Stimulated activated CD4-positive, alpha-beta T cell treated with anti-CD3 and anti-CD28 coated beads, Interleukin-1b, Interleukin-23, amount 100 ng/mL, for 48 hours (primary cell): ENCODE measurements at places on chromosomes 13 and 19.

DNA sequence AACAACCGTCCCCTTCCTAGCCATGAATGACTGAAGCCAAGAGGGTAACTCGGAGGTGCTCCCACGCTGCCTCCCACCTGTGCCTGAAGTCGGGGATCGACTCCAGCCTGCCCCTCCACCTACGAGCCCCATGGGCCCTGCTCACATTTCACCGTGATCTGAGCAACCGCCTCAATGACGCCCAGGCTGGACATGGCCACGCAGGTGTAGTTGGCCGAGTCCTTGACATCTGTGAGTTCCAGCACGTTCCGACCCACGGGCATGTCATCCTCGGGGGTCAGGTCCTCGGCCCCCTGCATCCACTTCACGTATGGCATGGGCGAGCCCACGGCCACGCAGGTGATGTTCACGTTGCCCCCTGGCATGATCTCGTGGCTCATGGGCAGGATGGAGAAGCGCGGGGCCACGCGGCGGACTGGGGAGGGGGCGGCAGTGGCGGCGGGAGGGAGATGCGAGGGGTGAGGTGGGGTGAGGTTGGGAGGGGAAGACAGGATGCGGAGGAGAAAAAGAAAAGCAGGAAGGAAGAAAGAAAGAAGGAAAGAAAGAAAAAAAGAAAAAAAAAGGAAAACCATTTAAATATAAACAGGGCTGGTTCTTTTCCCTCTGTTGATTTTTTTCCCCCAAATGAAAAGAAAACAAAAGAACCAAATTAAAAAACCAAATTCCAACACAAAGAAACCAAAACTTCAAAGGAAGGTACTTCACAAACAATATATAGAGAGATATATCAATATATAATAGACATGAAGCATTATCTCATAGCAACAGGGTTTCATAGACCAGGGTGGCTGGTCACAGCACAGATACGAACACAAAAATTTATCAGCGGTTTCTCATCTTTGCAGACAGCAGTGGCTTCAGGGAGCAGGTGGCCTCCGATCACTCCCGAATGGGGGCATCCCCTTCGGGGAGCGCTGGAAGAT, 94.7 kb downstream of the PTPRS start:
- no peak for DNase-seq

DNA sequence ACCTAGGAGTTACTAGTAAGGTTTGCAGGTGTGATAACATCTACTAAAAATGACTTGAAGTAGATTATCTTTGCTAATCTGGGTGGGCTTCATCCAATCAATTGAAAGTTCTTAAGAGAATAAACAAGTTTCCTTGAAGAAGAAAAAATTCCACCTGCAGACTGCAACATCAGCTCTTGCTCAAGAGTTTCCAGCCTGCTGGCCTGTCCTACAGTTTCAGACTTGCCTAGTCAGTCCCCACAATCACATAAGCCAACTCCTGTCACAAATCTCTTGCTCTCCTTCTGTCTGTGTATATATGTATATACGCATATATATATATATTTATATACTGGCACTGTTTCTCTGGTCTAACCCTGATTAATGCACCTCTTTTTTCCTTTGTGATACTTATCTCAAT, 67.3 kb upstream of the ITM2B start:
- DNase-seq = no peak

DNA sequence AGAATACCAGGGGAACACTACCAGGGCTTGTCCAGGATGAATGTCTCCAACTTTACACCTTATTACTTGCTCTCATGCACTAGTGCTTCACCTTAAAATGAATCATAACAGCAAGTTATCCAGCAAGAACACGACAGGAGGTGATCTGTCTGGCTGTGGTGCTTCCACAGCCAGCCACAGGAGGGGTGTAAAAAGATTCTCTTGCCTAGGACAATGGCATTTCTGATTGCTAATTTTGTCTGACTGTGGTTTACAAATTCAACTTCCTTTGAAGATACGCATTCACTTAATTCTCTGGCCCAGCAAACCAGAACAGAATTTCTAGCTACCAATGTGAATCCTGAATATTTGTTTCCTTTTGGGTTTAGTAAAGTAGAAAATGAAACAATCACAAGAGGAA, 23.1 kb upstream of the COG3 start:
- DNase-seq = peak; percentile 25

- no peak for DNase-seq
Observed at GRCh38 chr13:26528527-26528926, 29.0 kb upstream of the WASF3 start.

DNA sequence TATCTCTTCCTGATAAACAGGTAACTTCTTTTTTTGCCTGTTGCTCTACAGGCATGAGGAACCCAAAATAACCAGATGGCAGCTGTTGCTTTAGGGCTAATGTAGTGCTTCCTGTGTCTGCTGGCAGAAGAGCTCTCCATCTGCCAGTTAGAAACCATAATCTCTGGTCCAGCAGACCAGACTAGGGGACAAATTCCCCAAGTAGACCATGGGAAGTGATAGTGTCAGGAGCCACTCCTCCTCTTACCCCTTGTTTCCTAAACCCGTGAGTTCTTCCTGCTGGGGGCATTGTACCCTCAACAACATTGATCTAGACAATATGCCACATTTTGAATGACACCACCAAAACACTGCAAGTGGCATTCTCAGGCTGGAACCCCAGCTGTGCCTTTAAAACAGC, 135.9 kb downstream of the DLEU7 start:
- DNase-seq = no peak

DNA sequence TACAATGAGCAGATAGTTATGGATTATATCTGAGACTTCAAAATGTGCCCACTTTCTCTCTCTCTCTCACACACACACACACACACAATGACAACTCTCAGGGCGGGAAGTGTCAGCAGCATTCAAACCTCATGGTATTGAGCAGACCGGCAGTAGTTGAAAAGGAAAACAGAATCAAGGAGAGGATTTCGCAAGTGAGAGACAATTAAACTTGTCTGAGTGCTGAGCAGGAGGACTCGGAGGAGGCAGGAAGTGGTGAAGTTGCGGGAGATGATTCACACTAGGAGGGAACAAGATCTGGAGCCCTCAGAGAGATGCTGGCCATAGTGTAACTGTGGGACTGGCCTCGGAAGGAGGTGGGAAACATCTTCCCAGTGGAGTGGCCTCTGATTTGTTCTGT, 353.1 kb downstream of the EFNB2 start:
- no peak for DNase-seq

GRCh38 chr13:50365408-50366391, 350.5 kb downstream of the KCNRG start:
- DNase-seq = peak; percentile 63

DNA sequence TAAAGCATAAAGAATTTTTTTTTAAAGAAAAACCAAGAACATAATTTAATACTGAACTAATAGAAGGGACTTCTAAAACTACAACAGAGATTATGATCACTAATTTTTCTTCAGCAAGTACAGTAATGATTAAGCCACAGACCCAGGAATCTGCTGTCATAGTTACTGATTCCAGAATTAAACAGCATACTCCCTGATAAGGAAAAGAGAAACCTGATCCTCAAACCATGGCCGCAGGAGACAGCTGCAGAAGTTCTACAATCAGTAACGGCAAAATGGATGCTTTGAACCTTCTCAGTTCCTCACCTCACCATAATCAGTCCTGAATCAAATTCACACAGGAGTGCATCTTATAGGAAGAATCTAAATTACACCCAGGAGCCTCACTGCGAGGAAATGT, 939.0 kb upstream of the SLITRK1 start:
- DNase-seq = no peak

GRCh38 chr19:30871979-30872378, 477.3 kb downstream of the TSHZ3 start:
- no peak for DNase-seq

DNA sequence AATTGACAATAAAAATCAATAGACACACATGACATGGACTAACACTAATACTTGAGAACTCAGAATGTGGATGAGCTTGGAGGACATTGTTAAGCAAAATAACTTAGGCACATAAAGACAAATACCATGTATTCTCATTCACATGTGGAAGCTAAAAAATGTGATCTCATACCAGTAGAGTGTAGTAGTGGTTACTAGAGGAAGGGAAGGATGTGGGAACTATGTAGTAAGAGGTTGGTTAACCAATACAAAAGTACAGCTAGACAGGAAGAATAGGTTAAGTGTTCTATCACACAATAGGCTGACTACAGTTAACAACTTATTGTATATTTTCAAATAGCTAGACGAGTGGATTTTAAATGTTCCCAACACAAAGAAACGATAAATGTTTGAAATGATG, 415.8 kb upstream of the KLF12 start:
- DNase-seq = no peak

DNA sequence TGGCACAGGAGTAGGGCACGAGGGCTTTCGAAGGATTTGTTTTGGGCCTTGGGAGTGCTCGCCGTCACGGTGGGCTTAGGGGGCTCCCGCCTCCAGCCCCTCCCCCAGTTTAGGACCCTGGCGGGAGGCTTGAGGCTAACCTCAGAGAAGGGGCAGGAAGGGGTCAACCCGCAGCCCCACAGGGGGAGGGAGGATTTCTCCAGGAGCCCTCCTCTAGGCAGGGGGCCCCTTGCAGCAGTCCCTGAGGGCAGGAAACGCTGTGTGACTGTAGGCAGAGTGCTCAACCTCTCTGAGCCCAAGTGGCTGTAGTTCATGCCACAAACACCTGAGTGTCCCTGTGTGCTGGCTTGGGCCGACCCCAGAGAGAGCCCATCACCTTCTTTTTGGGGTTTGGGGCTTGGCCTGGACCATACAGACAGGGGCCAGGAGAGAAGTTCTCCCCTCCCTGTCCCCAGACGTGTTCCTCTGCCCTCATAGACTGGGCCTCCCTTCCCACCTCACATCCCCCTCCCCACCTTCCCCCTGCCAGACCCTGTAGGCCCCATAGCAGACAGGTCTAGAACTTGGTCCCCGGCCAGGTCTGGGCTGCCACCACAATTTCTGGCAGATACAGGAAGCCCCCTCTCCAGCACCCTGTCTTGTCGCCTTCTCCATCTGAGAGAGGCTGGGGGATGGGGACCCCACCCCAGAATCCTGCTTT, 8.1 kb downstream of the ISYNA1 start:
- no peak for DNase-seq

- peak; percentile 34 for DNase-seq
Observed at GRCh38 chr13:113815151-113816058, 48.5 kb downstream of the GAS6 start.

DNA sequence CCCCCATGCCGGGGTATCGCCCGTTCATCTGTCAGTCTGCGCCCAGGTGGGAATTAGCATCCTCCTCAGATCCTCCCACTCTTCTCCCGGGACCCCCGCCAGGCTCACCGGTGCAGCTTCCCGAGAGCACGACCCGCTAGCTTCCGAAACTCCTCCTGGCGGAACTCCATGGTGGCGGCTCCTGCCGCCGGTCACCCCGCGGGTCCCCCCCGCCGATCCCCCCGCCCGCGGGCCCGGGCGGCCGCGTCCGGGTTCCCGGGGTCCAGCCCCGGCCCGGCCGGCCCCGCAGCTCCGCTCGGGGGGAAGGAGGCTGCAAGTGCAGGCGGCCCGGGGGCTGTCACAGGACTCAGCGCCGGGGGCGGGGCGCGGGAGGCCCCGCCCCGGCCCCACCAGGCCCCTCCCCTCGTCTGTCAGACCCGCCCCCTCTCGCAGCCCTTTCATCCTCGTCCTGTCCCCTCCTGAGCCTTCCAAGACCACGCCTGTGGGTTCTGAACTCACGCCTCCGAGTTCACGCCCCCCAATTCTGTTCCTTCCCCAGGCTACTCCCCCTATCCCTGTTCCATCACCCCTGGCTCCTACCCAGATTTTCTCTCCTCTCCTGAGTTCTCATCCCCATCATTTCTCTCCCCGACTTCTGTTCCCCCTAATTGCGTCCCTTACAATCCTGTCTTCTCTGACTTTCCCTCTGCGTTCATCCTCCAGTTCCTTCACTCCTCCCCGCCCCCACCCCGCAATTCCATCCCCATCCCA, at the start of gene SLC17A7:
Gene SLC17A7, minus strand, starts transcription at position 318 of the 750 bp plus-strand sequence. Its CDS starts 148 bp downstream, at position 170.
- DNase-seq = peak; percentile 42

GRCh38 chr19:12880551-12881171, 588 bp downstream of the DNASE2 start:
- no peak for DNase-seq

- no peak for DNase-seq
Observed at GRCh38 chr13:45410001-45410400, 8.2 kb downstream of the SLC25A30 start.

DNA sequence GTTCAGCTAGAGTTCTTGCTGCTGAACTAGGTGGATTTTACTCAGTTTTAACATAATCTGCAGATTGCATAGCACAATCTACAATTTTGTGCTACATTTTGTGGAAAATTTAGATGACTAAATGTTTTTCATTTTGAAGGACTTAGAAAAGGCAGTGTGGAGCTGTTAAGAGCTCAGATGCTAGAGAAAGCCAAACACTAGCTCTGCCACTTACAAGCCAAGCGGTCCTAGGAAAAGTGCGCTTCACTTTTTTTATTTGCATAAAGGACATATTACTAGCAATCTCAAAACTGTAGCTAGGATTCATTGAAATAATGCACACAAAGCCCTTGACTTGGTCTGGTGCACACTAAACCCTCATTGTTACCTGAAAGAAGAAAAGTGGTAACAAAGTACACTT, 8.1 kb upstream of the CSNK1A1L start:
- DNase-seq = no peak

DNA sequence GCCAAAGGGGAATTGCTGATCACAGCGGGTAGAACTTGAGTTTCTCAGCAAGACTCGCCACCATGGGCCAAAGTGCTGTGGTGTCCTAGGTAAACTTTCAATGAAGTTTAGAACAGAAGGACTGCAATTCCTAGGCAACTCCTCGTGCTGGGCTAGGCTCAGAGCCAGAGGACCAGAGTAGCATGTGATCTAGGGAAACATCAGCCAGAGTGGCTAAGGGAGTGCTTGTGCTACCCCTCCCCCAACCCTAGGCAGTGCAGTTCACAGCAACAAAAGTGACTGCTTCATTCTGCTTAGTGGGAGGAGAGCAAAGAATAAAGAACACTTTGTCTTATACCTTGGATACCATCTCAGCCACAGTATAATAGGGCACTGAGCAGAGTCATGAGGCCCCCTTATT, 1658.6 kb upstream of the MIR17HG start:
- no peak for DNase-seq

- peak; percentile 85 for DNase-seq
Observed at GRCh38 chr19:12140545-12141404, 625 bp upstream of the ZNF20 start.

DNA sequence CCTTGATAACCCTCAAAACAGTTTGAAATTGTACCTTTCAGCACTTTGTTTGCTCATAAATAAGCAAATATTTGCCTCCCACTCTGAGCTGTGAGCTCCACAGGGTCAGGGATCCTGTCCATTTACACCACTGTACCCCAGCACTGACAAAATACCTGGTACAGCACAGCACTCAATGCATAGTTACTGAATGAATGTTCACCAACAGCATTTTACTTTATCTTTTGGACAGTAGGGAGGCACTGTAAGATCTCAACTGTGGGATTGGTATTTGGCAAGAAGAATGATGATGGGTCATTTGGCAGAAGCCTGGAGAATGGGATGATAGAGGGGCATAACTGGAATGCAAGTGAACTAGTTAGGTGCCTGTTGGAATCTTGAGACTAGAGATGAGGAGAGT, 127.2 kb upstream of the ARGLU1 start:
- DNase-seq = no peak

DNA sequence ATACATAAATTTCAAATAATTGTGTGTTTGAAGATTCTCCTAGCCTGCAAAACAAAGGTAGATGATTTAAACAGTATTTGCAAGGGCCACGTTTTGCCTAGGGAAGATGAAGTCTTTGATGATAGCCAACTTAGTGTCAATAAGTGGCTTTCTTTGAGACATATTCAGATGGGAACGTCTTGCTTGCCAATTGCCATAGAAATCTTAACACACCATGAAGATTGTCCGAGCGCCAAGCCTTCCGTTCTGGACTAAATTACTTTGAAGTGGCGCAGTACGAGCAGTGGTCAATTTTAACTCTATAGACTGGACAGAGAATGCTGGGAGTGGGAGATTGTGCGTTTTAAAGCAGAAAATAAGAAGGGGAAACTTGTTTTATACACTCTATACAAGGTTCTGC, 9.9 kb downstream of the ZIC5 start:
- DNase-seq = no peak
